ENCODE measurements at places on chromosomes 4 and X.
A peak's percentile ranks its signal among the peaks of the same experiment; 100 is the strongest.

- DNase-seq = no peak
These were observed 92.0 kb upstream of the DKK2 start for GRCh38 chr4:107128116-107128515.

DNA sequence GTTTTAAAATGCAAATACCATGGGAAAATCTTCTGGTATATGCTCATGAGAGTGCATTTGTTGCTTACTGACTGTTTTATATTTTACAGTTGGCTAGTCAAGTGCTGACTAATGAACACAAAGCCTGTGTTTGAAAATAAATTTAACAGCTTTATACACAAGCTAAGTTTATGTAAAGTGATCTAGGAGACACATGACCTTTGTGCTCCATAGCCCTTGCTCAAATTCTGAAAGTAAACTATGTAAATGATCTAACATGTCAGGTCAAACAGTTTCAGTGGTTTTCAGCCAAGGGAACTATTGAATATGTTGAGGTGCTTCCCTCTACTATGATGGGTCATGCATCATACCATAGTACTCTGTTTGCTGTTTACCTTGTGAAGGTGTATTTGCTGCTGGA is 36.7 kb downstream of the DIAPH2 start:
- DNase-seq = no peak

DNA sequence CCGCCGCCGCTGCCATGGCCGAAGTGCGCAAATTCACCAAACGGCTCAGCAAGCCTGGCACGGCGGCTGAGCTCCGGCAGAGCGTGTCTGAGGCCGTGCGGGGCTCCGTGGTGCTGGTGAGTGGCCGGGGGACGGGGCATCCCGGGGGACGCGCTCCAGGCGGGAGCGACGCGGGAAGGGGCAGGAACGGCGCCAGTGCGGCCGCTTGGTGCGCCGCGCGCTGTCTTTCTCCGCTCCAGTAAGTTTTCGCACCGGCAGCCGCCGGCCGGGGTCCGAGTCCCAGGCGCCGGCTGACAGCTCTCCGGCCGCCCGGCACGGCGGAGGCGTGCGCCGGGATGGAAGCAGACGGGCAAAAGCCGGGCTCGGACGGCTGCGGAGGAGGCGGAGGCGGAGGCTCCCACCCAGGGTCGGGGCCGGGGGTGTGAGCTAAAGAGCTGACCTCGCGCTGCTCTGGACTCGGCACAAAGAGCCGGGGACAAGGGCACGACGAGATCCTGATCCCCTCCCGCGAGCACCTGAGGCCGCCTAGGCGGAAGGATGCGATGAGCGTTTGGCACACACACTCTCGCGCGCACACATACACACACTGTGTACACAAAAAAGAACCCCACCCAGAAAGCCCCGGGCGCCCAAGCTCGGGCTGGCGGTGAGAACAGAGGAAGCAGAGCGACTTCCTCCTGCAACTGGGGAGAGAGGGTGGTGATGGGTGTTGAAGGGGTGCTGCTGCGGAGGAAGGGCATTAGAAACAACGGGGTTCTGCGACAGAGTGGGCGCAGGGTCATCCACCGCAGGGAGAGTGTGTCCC is 545 bp downstream of the DOCK11 start:
- peak; percentile 40 for DNase-seq

DNA sequence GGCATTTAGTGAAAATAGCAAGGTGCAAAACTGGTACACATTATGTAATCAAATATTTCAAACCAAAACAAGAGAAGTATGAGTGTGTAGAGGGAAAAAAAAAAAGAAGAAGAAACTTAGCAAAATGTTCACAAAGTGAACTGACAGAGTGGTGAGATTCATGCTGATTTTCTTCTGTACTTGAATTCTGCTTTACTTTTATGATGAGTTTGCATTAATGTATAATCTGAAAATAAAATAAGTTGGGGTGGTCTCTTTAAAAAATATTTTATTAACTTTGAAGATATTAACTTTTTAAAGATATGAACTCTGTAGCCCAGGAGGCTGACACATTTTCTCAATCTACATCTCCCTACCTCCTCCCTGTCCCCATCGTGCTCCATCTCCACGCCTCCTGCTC is 185.1 kb downstream of the QDPR start:
- no peak for DNase-seq

- no peak for DNase-seq
These were observed 51.2 kb downstream of the DRD5 start for GRCh38 chr4:9832640-9833039.

GRCh38 chr4:47741200-47741599 is 96.7 kb downstream of the CORIN start:
- DNase-seq = no peak

GRCh38 chr4:19650903-19651864 is 600.5 kb upstream of the SLIT2 start:
- DNase-seq = no peak

- no peak for DNase-seq
These were observed 4.6 kb downstream of the HMX1 start for GRCh38 chr4:8866828-8867623.

Measured in activated T-cell treated with anti-CD3 and anti-CD28 coated beads for 4 hours (primary cell).